Activated CD4-positive, alpha-beta T cell treated with anti-CD3 and anti-CD28 coated beads for 36 hours (primary cell): ENCODE measurements at places on chromosomes 2 and 18. TPM values are rescaled to one million over a fixed set of nuclear protein-coding genes. Genes with fewer than 3 reads are reported as not detected.

The PDE11A gene
- 0.12 TPM for total RNA-seq

The RFTN2 gene
- not detected for total RNA-seq

- peaks cover 4% of the 10 kb centered on the region for H3K27me3 ChIP-seq
- DNase-seq = no peak
- H3K27ac ChIP-seq = no peak overlapping the region
- no peaks in the 10 kb centered on the region for H3K36me3 ChIP-seq
- peaks cover 3% of the 10 kb centered on the region for H3K4me1 ChIP-seq
- H3K4me3 ChIP-seq = no peak overlapping the region
Observed at GRCh38 chr2:26488463-26489212, 10.7 kb upstream of the OTOF start.

DNA sequence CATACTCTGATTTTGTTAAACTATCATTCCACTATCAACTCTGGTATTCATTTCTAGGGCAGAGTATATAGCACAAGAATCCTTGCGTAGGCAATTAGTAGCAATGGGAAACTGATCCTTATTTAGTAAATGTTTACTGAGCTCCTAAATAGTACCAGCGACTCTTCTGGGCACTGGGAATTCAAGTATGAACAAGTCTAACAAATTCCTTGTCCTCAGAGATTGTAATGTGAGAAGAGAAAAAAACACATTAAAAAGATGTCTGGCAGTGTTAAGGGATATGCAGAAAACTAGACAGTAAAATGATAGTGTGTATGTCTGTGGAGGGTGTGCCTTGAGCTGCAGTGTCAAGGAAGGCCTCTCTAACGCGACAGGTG lies 721 bp downstream of the METTL5 start:
- H3K4me1 ChIP-seq = peaks cover 59% of the 10 kb centered on the region
- DNase-seq = no peak
- H3K4me3 ChIP-seq = peak overlapping the region; percentile 83
- H3K36me3 ChIP-seq = peaks cover 32% of the 10 kb centered on the region

DNA sequence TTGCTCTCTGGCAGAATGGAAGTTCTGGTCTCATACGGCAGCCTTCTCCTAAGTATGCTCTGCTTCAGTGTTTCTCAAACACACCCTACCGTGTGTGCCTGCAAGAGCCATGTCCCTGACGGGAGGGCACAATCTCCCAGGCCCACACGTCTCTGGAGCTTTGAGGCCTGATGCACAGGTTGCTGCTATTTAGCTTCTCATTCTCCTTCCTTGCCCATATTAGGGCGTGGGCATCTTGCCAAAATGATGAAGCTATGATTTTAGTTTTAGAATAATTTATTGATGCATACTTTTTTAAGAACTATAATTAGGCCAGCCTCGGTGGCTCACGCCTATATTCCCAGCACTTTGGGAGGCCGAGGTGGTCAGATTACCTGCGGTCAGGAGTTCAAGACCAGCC lies 107.9 kb downstream of the RNF144A start:
- H3K4me1 ChIP-seq = peaks cover 2% of the 10 kb centered on the region
- H3K4me3 ChIP-seq = no peak overlapping the region
- H3K27ac ChIP-seq = no peak overlapping the region
- DNase-seq = no peak
- peaks cover 35% of the 10 kb centered on the region for H3K36me3 ChIP-seq

DNA sequence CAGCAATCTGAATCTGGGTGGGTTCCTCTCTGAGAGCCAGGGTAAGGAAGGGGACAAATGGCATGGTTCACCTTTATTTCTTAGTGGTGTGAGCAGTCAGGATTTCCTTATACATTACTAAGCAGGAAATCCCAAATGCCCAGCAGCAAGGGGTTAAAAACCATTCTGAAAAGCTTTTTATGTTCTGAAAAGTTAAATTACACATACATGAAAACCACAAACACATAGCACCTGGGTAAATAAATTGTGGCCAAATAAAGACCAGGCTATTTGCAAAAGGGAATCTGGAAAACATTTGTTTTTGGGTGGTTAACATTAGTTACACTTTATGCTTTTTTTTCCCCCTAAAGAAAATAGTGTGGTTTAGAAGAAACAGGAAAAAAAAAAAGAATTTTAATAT lies 156.1 kb downstream of the AGPS start:
- H3K36me3 ChIP-seq = peaks cover 8% of the 10 kb centered on the region
- H3K4me3 ChIP-seq = no peak overlapping the region
- DNase-seq = no peak
- H3K4me1 ChIP-seq = peaks cover 4% of the 10 kb centered on the region

The MPHOSPH10 gene
- total RNA-seq = 61.9 TPM

DNA sequence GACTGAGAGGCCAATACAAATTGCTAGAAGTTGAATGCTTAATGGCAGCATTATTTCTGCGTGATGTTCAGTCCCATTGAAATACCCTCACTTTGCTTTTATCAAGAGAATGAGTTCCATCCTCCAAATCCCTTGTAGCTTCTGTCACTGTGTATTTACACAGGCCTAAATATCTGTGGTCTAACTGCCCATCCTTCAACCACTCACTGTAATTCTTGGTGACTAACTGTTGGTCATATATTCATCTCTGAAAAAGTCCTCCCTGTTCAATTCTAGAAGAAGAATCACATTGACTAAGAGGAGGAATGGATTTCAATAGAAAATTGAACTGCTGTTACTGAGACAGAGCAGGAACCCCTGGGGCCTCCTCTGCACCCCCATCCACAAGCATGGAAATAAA lies 74.2 kb upstream of the L3MBTL4 start:
- H3K36me3 ChIP-seq = no peaks in the 10 kb centered on the region
- H3K27me3 ChIP-seq = no peaks in the 10 kb centered on the region
- H3K4me1 ChIP-seq = no peaks in the 10 kb centered on the region
- H3K4me3 ChIP-seq = no peak overlapping the region
- no peak for DNase-seq

- peaks cover 1% of the 10 kb centered on the region for H3K27me3 ChIP-seq
- no peak for DNase-seq
- no peak overlapping the region for H3K27ac ChIP-seq
- H3K4me1 ChIP-seq = no peaks in the 10 kb centered on the region
- no peak overlapping the region for H3K4me3 ChIP-seq
- no peaks in the 10 kb centered on the region for H3K36me3 ChIP-seq
Observed at GRCh38 chr2:209102319-209102718, 321.5 kb upstream of the MAP2 start.

GRCh38 chr2:135863233-135863632 lies 13.0 kb downstream of the MCM6 start:
- H3K27me3 ChIP-seq = no peaks in the 10 kb centered on the region
- H3K4me3 ChIP-seq = no peak overlapping the region
- peaks cover 12% of the 10 kb centered on the region for H3K4me1 ChIP-seq
- no peak overlapping the region for H3K27ac ChIP-seq

GRCh38 chr18:59484561-59485328 lies 125.7 kb upstream of the LMAN1 start:
- no peak for DNase-seq
- no peaks in the 10 kb centered on the region for H3K4me1 ChIP-seq
- no peaks in the 10 kb centered on the region for H3K36me3 ChIP-seq

The TEX44 gene
- not detected for total RNA-seq

GRCh38 chr2:162839419-162839818 lies 852 bp upstream of the KCNH7 start:
- H3K36me3 ChIP-seq = no peaks in the 10 kb centered on the region
- H3K27me3 ChIP-seq = peaks cover 15% of the 10 kb centered on the region
- H3K27ac ChIP-seq = no peak overlapping the region
- H3K4me3 ChIP-seq = no peak overlapping the region
